ENCODE measurements at places on chromosomes 12 and 14.

DNA sequence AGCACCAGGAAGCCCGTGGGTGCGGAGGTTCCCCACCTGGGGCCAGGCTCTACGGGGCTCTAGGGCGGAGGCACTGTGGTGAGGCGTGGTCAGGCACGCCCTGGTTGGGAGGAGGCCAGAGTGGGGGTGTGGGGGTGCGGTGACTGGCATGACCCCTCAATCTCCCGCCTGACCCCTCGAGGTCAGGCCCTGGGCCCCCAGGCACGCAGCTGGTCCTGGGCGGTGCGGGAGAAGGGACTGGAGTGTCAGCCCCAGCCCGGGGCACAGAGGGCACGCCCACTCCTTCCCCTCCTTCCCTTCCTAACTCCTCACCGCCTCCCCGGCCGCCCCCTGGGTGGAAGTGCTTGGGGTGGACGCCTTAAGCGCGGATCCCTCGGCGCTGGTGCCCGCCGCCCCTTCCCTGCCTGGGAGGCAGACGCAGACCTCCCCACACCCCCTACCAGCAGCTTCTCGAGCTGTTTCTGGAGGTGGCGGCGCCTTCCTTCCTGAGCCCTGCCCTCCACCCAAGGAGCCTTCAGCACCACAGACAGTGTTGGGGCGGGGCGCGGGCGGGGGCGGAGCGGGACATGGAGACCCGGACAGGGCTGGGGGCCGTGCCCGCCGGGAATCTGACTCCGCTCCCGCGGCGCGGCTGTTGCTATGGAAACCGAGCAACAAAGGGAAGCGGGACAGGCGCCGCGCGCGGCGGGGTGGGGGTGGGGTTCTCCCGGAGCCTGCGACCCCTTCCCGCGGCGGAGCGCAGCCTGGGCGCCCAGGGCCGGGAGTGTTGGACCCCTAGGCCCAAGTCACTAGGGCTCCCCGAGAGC is 741 bp upstream of the CRIP2 start:
- peak; percentile 39 for DNase-seq

GRCh38 chr12:4540638-4541037 is 1.9 kb downstream of the RAD51AP1 start:
- DNase-seq = peak; percentile 9

DNA sequence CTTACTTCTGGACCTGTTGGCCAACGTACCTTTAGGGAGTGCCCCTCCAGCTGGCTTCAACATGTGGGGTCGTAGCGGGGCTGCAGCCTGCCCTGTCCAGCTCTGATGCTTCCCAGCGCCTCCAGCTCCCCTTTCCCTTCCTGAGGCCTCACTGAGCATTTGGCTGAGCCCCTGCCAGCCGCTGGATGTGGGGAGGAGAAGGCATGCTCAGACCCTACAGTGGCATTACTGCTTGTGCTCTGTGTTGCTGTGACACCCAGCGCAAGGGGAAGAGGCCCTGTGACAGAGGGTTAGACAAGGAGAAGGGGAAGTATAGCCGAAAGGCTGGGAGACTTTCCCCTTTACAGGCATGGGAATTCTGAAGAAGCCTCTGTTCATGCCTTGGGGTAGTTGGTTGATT is 145.9 kb downstream of the PRKCH start:
- no peak for DNase-seq

GRCh38 chr14:36451310-36452065 is 68.5 kb downstream of the NKX2-1 start:
- DNase-seq = no peak

DNA sequence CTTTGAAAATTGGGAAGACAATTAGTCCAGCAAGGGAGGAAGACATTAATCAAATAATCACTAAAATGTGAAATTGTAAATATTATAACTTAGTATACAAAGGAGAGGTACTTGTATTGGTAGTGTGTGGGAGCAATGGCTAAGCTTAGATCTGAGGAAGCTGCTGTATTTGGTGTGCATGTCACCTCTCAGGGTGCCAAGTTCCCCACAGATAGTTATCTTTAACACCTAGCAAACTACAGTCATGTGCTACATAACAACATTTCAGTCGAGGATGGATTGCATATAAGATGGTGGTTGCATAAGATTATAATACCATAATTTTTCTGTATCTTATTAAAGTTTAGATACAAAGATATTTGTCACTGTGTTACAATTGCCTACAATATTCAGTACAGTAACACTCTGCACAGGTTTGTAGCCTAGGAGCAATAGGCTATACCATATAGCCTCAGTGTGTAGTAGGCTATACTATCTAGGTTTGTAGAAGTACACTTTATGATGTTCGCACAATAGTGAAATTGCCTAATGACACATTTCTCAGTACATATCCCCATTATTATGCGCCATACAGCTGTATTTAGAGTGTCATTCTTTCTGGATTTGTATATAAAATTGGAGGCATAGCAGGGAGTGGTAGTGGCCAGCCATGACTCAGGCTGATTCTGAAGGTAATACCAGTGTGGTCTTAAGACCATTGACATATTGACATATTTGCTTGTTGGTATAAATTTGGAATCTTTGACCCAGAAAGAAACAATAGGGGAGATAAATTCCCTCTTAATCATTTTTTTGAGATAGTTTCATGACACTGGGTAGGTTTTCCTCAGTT is 55.8 kb downstream of the RAD51B start:
- DNase-seq = no peak

GRCh38 chr12:48990552-48990951 is 8.6 kb downstream of the DDN start:
- no peak for DNase-seq

DNA sequence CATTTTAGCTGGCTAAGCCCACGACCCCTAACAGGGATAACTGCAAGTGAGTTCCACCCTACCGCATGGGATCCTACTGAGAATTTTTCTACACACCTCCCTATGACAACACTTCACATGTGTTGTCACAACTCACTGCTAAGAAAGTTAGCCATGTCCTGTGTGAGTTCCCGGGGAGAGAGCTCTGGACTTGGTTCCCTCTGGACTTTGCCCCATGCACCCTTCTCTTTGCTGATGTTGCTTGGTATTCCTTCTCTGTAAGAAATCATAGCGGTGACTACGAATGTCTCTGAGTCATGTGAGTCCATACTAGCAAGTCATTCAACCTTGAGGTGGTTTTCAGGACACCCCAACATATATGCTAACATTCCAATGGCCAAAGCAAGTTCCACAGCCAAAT is 9.5 kb upstream of the CDKN3 start:
- DNase-seq = no peak

GRCh38 chr12:127923501-127923900 is 343.5 kb upstream of the TMEM132C start:
- DNase-seq = no peak

DNA sequence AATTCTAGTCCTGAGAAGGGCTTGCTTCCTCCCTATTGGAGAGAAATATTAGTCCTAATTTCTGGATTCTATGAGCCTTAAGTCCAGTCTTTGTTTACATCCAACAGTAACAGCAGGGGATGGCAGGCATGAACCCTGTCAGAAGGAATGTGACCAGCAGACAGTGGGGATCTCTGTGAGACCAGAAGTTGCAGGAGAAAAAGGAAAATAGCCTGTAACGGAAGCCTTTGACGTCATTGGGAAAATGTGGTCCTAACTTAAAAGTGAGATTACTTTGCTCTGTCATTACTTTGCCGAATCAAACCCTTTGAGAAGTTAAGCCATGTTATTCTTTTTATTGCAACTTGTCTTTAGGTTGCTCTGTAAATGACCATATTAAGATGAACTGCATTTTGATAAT is 218.2 kb upstream of the PRICKLE1 start:
- DNase-seq = no peak

GRCh38 chr12:51351913-51352532 is 5.5 kb upstream of the CELA1 start:
- peak; percentile 57 for DNase-seq

GRCh38 chr14:50062438-50063085 is 53.8 kb downstream of the VCPKMT start:
- DNase-seq = peak; percentile 68

- DNase-seq = no peak
These were observed 8.0 kb downstream of the STXBP6 start for GRCh38 chr14:25041898-25042297.

- DNase-seq = no peak
These were observed 148.2 kb downstream of the ADGRD1 start for GRCh38 chr12:131101703-131102492.

- DNase-seq = no peak
These were observed 21.2 kb downstream of the BCL7A start for GRCh38 chr12:122042910-122043309.

GRCh38 chr14:67610491-67610890 is 9.2 kb upstream of the ARG2 start:
- DNase-seq = no peak

DNA sequence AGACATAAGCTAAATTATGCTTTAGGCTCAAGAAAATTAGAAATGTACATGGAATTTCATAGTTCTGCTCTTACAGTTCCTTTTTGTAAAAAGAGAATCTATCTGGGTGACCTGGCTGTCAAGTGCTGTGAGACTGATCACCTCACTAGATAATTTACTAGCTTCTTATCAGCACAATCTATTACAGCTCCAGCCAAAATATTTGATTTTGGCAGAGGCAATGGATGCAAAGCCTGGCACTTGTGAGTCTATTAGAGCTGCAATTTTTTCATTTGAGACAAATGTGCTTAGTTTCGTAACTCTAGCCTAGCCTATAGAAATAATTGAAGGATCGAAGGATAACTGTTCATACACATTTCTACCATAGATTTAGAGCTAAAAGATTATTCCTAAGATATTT is 927.5 kb downstream of the SLC6A15 start:
- DNase-seq = no peak

DNA sequence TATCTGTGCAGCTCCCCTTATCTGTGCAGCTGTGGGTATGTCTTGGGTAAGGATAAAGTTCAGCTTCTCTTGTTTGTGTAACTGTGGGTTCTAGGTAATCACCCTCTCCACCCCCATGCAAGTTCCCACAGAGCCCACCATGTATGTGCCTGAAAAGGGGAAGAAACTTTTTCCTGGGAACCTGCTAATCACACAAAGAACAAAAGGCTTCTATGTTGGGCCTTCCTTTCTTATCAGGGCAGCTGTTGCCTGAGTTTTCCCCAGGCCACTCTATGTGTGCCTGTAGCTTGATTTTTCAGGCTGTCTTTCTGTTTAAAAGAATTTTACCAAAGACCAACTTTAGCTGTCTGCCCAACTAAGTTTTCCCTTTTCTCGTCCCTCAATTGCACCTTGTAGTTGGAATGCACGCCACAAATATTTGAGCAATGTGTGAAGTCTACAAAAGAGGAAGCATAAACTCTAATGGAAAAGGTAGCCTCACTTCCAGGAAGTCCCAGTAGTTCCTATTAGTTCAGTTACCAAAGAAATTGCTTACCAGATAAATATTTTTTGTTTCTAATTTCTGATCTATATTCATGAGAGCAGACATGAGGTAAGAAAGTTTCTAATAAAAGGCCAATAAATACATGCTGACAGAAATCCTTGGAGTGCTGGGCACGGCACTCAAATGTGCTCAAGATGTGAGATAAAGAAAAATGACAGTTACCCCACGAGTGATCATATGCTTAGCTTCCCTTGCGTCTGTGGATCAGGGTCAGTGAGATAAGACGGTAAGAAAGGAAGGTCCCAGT is 2.7 kb upstream of the GALC start:
- DNase-seq = peak; percentile 93

DNA sequence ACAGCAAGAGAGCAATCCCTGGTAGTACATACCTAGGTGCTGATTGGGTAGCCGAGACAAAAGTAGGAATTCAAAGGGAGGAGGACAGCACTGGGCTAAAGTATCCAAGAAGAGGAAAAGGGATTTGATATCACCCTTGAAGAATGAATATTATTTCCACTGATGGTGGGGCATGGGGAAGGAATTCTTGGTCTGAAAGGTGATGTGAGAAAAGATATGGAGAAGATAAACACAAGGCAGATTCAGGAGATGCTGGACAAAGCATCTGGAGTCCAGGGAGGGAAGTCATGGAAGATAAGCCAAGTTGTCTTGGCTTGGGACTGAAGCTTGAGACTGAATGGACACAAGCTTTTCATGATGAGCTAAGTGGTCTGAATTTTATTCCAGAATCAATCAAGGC is 194.0 kb downstream of the EGLN3 start:
- no peak for DNase-seq

GRCh38 chr12:6313326-6313940 is 3.0 kb downstream of the PLEKHG6 start:
- DNase-seq = no peak

DNA sequence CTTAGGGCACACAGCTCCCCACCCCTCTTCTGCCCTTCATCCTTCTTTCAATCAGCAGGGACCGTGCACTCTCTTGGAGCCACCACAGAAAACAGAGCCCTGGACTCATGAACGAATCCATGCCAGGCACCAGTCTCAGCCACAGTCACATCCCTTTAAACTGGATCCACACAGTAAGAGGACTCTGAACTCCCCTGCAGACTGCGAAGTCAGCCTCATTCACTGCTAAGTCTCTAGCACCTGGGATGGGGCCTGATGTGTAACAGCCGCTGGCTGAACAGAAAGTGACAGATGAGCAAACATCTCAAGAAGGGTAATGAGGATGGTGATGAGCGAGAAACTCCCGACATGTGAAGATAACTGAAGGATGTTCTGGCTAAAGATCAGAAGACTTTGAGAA is 45.8 kb upstream of the IQSEC3 start:
- no peak for DNase-seq

GRCh38 chr12:109982210-109982609 is 14.0 kb downstream of the GIT2 start:
- no peak for DNase-seq

GRCh38 chr12:49874142-49874897 is 29.4 kb downstream of the FAIM2 start:
- DNase-seq = no peak

DNA sequence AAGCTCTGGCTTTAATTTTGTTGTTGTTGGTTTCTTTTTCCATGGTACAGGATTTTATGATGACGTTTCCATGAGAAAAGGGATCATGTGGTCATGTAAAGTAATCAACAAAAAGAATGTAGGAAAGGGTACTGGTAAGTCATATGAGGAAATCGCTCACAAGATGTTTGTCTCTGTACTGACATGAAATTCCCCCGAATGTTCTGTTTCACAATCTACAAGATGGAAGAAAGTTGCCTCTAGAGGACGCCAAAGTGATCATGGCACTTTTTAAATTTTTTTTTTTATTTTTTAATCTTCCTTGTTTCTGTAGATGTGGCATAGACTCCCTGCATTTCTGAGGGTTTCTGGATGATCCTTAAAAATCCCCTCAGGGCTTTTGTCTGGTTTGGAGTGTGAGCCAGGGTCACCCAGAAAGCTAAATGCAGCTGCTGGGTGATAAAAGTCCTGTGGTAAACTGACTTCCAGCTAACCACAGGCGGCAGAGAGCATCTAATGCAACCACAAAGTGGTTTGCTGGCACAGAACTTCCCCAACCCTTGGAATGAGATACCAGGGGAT is 393.5 kb downstream of the CCDC91 start:
- peak; percentile 71 for DNase-seq

- no peak for DNase-seq
These were observed 5.2 kb downstream of the P2RX4 start for GRCh38 chr12:121214855-121215745.

GRCh38 chr14:65180725-65181025 is 78.4 kb upstream of the MAX start:
- no peak for DNase-seq
